Vagina (tissue), 2 donors: ENCODE measurements at places on chromosomes 16 and 17.

GRCh38 chr17:76254275-76254674, 10.9 kb upstream of the UBALD2 start:
- H3K27me3 ChIP-seq: no peaks in the 10 kb centered on the region
- H3K27ac ChIP-seq: no peak overlapping the region
- H3K4me3 ChIP-seq: no peak overlapping the region
- H3K4me1 ChIP-seq: peaks cover 12% of the 10 kb centered on the region
- H3K36me3 ChIP-seq: no peaks in the 10 kb centered on the region

DNA sequence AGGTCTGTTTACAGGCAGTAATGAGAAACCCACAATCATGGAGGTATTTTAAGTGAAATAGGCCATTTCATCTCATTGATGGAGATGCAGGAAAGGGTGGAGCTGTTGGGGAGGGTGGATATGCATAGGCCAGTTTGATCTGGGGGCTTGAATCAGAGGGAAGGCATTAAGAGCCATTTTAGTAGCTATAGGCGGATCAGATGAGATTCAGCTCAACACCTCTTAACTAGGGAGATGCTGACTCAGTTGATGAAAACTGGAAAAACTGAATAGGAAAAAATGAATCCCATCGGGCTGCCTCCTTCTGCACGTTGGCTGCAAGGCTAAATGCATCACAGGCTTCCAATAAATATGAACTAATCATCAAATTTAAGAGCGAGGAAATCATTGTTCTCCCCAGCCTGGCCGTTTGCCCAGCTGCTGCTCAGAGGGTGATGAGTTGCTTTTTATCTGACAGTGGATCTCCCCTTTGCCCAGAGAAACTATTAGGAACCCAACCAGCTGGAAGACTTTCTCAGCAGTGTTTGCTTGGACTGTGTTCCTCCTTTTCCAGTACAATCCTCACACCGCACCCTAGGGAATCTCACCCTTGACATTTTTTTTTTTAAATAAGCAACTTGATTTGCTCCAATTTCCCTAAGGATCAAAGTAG, 149.6 kb downstream of the SOX9 start:
- H3K27me3 ChIP-seq: no peaks in the 10 kb centered on the region
- H3K4me1 ChIP-seq: no peaks in the 10 kb centered on the region
- no peak overlapping the region for H3K27ac ChIP-seq
- H3K36me3 ChIP-seq: no peaks in the 10 kb centered on the region
- no peak overlapping the region for H3K4me3 ChIP-seq

DNA sequence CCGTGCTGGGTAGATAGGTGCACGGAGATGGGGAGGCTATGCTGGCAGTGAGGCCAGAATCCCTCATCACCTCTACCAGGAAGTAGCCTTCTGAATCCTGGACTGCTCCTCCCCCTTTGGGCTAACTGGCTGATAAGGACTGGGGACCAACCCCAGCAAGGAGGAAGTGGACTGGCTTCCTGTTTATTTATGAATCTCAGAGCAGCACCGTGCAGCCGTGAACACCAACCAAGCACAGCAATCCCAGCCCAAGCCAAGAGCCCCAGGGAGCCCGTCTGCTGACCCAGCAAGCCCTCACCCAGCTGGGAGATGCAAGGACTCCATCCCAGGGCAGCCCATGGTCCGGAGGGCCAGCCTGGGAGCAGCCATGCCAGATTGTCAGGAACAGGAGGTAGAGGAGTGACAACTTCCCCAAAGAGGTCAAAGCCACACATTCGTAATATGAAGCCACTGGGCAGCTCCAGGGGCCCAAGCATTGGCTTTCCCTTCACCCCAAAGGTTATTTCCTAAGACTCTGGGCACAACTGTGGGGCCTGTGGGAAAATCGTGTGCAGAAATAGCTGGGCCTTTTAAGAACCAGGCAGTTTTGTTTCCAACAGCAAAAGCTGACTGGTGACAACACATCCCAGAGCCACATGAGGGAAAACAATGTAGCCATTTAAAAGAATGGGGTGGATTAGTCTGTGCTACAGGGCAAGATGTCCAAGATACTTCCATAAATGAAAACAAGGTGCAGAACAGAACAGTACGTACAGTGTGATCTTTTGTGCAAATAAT, 23.9 kb downstream of the PHB1 start:
- DNase-seq: no peak
- H3K27me3 ChIP-seq: no peaks in the 10 kb centered on the region
- no peak overlapping the region for H3K4me3 ChIP-seq

DNA sequence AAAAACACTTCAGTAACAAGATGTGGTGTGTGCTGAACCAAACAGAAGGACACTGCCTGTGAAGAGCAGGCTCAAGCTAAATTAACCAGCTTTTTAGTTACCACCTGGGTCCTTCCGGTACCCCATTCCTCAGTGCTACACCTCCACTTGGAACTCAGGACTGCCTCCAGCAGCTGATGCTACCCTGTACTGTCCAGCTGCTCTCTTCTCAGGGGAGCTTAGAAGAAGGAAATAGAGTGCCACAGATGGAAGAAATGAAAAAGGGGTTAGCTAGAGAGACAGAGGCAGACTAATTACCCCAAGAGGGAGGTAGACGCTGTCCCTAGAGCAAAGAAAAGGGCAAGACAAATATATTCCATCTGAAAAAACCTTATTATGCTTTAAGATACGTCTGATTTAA, 5.7 kb downstream of the MED13 start:
- no peak for DNase-seq
- no peaks in the 10 kb centered on the region for H3K27me3 ChIP-seq
- no peak overlapping the region for H3K4me3 ChIP-seq
- peaks cover 14% of the 10 kb centered on the region for H3K36me3 ChIP-seq
- H3K4me1 ChIP-seq: peaks cover 81% of the 10 kb centered on the region

DNA sequence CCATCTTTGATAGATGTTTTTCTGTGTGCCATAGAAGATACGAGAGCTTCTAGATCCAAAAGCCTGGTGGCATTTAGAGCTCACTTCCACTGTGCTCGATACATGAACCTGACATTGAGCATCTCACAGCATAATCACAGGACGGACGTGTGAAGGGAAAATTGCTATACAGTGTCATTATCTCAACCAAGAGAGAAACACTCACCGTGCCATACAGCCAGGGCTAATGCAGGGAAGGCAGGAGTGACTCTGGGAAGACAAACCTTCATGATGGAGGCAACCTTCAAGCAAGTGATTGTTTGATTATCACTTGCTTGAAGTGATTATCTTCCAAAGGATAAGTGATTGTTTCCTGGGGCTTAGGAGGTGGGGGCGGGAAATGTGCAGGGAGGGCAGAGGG, 218.2 kb upstream of the HSBP1 start:
- H3K27ac ChIP-seq: no peak overlapping the region
- H3K4me1 ChIP-seq: no peaks in the 10 kb centered on the region
- H3K36me3 ChIP-seq: no peaks in the 10 kb centered on the region
- DNase-seq: no peak
- no peak overlapping the region for H3K4me3 ChIP-seq

GRCh38 chr17:57438066-57438731, 181.9 kb downstream of the MSI2 start:
- DNase-seq: no peak
- peaks cover 27% of the 10 kb centered on the region for H3K4me1 ChIP-seq
- H3K36me3 ChIP-seq: no peaks in the 10 kb centered on the region
- no peak overlapping the region for H3K27ac ChIP-seq

GRCh38 chr17:41052566-41052965, 2.5 kb downstream of the KRTAP2-2 start:
- DNase-seq: no peak
- H3K4me1 ChIP-seq: no peaks in the 10 kb centered on the region
- no peak overlapping the region for H3K27ac ChIP-seq
- no peaks in the 10 kb centered on the region for H3K36me3 ChIP-seq
- H3K27me3 ChIP-seq: no peaks in the 10 kb centered on the region

DNA sequence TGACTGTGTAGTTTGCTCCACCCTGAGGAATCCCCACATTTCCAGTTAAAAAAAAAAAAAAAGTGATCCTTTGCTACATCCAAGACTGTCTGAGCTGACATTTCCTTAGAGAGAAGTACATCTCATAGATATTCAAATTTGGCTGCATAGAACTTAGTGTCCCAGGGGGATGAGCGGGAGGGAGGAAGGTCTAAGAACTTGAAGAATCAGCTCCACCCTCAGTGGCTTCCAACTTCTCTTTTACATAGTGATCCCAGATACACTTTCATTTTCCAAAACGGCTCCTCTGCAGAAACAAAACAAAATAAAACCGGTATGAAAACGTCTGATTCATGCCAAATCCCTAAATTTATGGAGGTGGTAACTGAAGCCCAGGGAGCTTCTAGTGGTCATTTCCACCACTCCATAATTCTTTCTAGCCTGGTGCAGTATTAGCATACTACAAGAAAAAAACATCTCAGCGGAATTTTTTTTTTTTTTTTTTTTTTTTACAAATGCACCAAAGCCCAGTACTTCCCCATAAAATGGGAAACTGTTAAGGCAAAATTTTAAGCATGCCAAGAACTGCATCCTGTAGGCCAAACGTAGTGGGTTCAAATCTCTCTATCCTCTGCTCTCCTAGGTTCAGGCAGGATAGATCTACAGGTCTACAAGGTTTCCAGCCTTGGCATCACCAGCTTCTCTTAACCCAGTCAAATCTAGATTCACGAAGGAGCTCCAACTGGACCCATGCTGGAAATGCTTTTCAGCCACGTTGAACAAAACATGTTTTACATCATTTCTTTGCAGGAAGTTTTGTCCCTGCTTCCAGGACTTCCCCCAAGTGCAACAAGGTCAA, 29.3 kb downstream of the MAF start:
- no peaks in the 10 kb centered on the region for H3K36me3 ChIP-seq
- H3K4me1 ChIP-seq: no peaks in the 10 kb centered on the region
- no peak overlapping the region for H3K27ac ChIP-seq
- no peaks in the 10 kb centered on the region for H3K27me3 ChIP-seq
- H3K4me3 ChIP-seq: peak overlapping the region; percentile 23

DNA sequence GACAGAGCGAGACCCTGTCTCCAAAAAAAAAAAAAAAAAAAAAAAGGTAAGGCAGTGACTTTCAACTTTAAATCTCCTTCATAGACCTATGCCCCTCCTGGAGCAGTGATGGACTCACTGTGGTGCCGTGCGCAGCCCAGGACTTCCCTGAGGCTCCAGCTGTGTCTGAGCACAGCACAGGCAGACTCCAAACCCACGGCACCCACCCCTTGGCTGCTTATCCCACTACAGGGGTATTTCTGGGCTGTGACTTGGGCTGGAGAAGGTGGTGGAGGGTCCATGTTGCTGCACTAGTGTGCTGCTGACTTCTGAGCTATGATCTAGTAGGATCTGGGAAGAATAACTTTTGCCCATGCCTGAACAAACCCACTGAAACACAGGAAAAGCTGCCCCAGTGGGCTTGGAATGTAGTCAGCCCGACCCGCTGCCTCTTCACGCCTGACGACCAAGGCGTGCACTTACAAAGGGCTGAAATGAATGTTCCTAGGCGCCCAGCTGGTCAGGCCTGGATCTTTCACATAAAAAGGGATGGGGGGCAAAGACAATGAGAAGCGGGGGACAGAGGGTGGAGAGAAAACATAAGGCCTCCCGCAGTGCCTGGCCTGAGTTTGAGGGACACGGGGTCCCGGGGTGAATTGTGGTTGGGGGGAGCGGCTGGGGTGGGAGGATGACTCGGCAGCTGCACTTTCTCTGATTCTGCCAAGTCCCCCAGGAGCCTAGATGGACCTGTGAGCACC, 83.0 kb downstream of the IRF8 start:
- DNase-seq: no peak
- H3K4me1 ChIP-seq: peaks cover under 1% of the 10 kb centered on the region
- no peaks in the 10 kb centered on the region for H3K27me3 ChIP-seq

- H3K4me3 ChIP-seq: no peak overlapping the region
- no peaks in the 10 kb centered on the region for H3K4me1 ChIP-seq
- no peak for DNase-seq
- H3K36me3 ChIP-seq: no peaks in the 10 kb centered on the region
Observed at GRCh38 chr17:74368341-74369081, 1.2 kb downstream of the GPR142 start.

- H3K4me1 ChIP-seq: no peaks in the 10 kb centered on the region
- H3K27ac ChIP-seq: no peak overlapping the region
- H3K27me3 ChIP-seq: no peaks in the 10 kb centered on the region
- no peak for DNase-seq
- H3K4me3 ChIP-seq: no peak overlapping the region
- no peaks in the 10 kb centered on the region for H3K36me3 ChIP-seq
Observed at GRCh38 chr16:65312071-65312470, 190.2 kb upstream of the CDH11 start.

- peaks cover 12% of the 10 kb centered on the region for H3K27me3 ChIP-seq
- H3K36me3 ChIP-seq: no peaks in the 10 kb centered on the region
- H3K4me3 ChIP-seq: peak overlapping the region; percentile 35
- H3K4me1 ChIP-seq: peaks cover 24% of the 10 kb centered on the region
- no peak for DNase-seq
- no peak overlapping the region for H3K27ac ChIP-seq
Observed at GRCh38 chr16:181565-182021, 1.3 kb downstream of the HBQ1 start.

DNA sequence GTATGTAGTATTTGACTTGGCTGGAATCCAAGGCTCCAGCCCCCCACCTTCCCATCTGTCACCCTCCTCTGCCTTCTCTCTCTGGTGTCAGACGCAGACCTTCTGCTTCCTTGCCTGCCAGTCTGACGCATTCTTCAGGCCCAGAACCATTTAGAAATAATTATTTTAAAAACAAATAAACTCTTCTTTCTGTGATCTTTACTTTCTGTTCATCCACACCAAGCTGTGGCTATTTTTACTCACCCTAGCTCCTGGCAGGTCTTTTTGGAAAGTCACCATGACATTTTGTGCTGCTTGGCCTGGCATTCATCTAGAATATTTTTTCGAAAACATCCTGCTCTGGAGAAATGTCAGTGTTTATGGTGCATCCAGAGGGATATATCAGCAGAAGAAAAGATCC, 330.7 kb upstream of the ASIC2 start:
- H3K4me3 ChIP-seq: no peak overlapping the region
- H3K27me3 ChIP-seq: no peaks in the 10 kb centered on the region
- no peaks in the 10 kb centered on the region for H3K4me1 ChIP-seq
- H3K27ac ChIP-seq: no peak overlapping the region
- DNase-seq: no peak

- DNase-seq: no peak
- peaks cover 87% of the 10 kb centered on the region for H3K4me1 ChIP-seq
- H3K36me3 ChIP-seq: no peaks in the 10 kb centered on the region
- H3K27me3 ChIP-seq: no peaks in the 10 kb centered on the region
- H3K27ac ChIP-seq: peak overlapping the region; percentile 70
Observed at GRCh38 chr16:14109077-14109775, 38.1 kb downstream of the MRTFB start.

- H3K27ac ChIP-seq: peak overlapping the region; percentile 83
- no peaks in the 10 kb centered on the region for H3K27me3 ChIP-seq
- no peaks in the 10 kb centered on the region for H3K36me3 ChIP-seq
- no peak overlapping the region for H3K4me3 ChIP-seq
- DNase-seq: no peak
- peaks cover 13% of the 10 kb centered on the region for H3K4me1 ChIP-seq
Observed at GRCh38 chr17:40902498-40902897, 17.5 kb upstream of the KRT20 start.

- H3K4me3 ChIP-seq: no peak overlapping the region
- H3K36me3 ChIP-seq: no peaks in the 10 kb centered on the region
- no peak for DNase-seq
- H3K4me1 ChIP-seq: no peaks in the 10 kb centered on the region
Observed at GRCh38 chr17:48258331-48258730, 150.8 kb downstream of the SNX11 start.

GRCh38 chr17:21674242-21674731, 18.0 kb upstream of the KCNJ18 start:
- no peak overlapping the region for H3K4me3 ChIP-seq
- H3K36me3 ChIP-seq: no peaks in the 10 kb centered on the region
- no peaks in the 10 kb centered on the region for H3K27me3 ChIP-seq
- peak; percentile 97 for DNase-seq
- H3K4me1 ChIP-seq: no peaks in the 10 kb centered on the region

GRCh38 chr17:62592341-62593099, 35.0 kb upstream of the MRC2 start:
- H3K27ac ChIP-seq: no peak overlapping the region
- no peaks in the 10 kb centered on the region for H3K27me3 ChIP-seq
- H3K4me1 ChIP-seq: peaks cover 2% of the 10 kb centered on the region
- peaks cover 20% of the 10 kb centered on the region for H3K36me3 ChIP-seq
